ENCODE measurements at places on chromosomes 4 and X.

GRCh38 chr4:23153076-23153475, 460.3 kb downstream of the GBA3 start:
- H3K27me3 ChIP-seq, result no peaks in the 10 kb centered on the region
- no peak for DNase-seq
- peaks cover 20% of the 10 kb centered on the region for H3K4me1 ChIP-seq
- no peak overlapping the region for H3K4me3 ChIP-seq
- H3K36me3 ChIP-seq, result no peaks in the 10 kb centered on the region

DNA sequence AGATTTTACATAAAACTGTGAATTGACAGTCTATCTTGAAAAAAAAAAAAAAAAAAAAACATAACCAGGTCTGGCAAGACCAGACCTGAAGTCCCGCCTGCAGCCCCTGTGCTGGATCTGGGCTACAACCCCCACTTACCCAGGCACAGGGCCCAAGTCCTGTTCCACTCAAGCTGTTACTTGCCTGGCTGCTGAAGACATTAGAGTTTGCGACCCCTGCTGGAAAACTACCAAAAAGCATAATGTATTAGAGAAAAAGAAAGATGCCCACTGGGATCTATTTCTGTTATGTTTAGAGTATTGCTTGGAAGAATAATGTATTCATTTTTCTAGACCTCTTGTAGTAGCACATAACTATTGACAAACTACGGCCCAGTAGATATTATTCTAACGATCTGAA, 4.7 kb downstream of the HS3ST1 start:
- H3K4me1 ChIP-seq, result peaks cover 11% of the 10 kb centered on the region
- peak; percentile 81 for DNase-seq
- no peaks in the 10 kb centered on the region for H3K36me3 ChIP-seq

DNA sequence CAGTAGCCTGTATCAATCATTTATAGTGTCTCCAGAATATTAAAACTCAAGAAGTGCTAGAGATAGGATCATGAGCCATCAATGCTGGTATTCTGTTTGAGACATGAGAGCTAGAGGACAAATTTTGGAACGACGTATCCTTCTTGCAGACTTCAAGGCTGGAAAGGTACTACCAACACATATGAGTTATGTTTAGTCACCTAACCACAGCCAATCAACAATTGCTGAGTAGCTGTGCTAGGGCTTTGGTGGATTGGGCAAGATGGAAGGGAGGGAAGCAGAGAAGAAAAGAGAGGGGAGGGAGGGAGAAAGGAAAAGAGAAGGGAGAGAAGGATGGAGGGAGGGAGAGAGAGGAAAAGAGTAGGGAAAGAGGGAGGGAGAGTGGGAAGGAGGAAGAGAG, 21.6 kb upstream of the RAI2 start:
- H3K27ac ChIP-seq, result no peak overlapping the region
- no peaks in the 10 kb centered on the region for H3K4me1 ChIP-seq
- no peaks in the 10 kb centered on the region for H3K27me3 ChIP-seq
- no peaks in the 10 kb centered on the region for H3K36me3 ChIP-seq
- no peak overlapping the region for H3K4me3 ChIP-seq
- no peak for DNase-seq

DNA sequence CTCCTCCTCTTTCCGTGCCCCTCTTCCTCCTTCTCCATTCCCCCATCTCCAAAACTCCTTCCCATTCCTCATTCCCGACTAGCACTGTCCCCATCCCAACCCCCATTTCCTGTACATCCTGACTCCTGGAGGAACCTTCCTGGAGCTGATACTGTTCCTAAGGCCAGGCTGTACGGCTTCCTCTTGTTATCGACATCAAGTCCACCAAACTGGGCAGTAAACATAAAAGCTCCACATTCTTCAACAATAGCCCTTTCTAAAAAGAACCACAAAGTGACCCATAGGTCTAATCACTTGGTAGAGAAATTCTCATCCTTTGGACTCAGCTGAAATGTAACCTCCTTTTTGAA, 22.9 kb downstream of the AWAT2 start:
- DNase-seq, result no peak
- no peaks in the 10 kb centered on the region for H3K27me3 ChIP-seq
- no peaks in the 10 kb centered on the region for H3K36me3 ChIP-seq

- peaks cover 3% of the 10 kb centered on the region for H3K36me3 ChIP-seq
- no peak for DNase-seq
- no peaks in the 10 kb centered on the region for H3K4me1 ChIP-seq
- no peaks in the 10 kb centered on the region for H3K27me3 ChIP-seq
- no peak overlapping the region for H3K4me3 ChIP-seq
These were observed 121.2 kb downstream of the AFAP1 start for GRCh38 chr4:7818399-7818911.

DNA sequence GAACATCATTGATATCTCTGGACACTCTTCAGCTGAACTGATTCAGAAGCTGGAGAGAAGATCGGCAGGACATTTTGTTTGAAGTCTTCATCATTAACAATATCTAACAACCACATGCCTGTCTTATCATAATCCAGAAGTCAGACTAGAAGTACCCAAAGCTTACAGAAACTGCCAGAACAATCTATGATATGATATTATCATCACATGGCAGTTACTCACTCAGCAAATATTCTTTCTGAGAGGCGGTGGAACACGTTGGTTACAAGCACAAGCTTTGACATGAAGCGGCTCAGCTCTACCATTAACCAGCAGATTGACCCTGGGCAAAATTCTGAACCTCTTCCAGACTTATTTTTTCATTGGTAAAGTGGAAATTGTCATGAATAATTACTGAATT, 69.4 kb upstream of the KIT start:
- H3K27me3 ChIP-seq, result no peaks in the 10 kb centered on the region
- no peak overlapping the region for H3K27ac ChIP-seq
- no peaks in the 10 kb centered on the region for H3K4me1 ChIP-seq
- no peak overlapping the region for H3K4me3 ChIP-seq
- H3K36me3 ChIP-seq, result no peaks in the 10 kb centered on the region

DNA sequence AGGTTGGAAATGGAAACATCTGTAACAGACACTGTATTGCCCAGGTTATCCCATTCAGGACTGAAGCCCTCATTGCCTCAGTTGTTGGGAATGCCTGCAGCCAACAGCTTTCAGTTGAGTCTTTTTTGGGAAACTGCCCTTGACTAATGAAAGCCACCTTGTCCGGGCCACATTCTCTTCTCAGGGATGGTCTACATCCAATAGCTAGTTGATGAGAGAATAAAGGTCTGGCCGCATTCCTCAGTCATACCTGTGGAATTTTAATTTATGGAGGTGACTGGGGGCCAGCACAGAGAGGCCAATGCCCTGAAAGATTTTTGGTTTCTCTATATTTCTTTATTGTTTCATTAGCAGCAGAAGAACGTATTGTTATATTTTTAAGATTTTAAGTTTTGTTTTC, 147.6 kb upstream of the MSX1 start:
- H3K36me3 ChIP-seq, result no peaks in the 10 kb centered on the region
- peak; percentile 21 for DNase-seq
- no peaks in the 10 kb centered on the region for H3K27me3 ChIP-seq
- H3K4me1 ChIP-seq, result no peaks in the 10 kb centered on the region

DNA sequence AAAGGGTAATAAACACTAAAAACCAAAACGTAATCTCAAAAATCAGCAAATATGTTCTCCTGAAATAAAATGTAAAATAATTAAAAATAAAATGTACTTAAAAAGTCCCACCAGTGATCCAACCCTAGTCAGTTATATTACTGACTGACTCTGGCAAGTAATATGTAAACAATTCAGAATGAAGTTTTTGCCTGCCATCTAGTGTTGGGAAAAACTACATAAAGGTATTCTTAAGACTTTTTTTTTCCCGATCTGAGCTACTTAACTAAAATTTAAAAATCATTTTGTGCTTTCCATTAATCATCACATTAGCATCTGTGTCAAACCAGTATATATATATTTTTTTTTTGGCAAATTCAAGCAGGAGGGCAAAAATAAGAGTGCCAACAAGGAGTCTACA, 24.0 kb downstream of the RCHY1 start:
- H3K27ac ChIP-seq, result no peak overlapping the region
- 0 out of 2 replicates have a peak, but pooled peaks cover 7% of the 10 kb centered on the region for H3K4me1 ChIP-seq
- no peaks in the 10 kb centered on the region for H3K27me3 ChIP-seq
- no peak overlapping the region for H3K4me3 ChIP-seq

- no peaks in the 10 kb centered on the region for H3K4me1 ChIP-seq
- H3K36me3 ChIP-seq, result no peaks in the 10 kb centered on the region
- H3K27me3 ChIP-seq, result no peaks in the 10 kb centered on the region
These were observed 14.6 kb downstream of the RAB9B start for GRCh38 chrX:103817502-103817901.

DNA sequence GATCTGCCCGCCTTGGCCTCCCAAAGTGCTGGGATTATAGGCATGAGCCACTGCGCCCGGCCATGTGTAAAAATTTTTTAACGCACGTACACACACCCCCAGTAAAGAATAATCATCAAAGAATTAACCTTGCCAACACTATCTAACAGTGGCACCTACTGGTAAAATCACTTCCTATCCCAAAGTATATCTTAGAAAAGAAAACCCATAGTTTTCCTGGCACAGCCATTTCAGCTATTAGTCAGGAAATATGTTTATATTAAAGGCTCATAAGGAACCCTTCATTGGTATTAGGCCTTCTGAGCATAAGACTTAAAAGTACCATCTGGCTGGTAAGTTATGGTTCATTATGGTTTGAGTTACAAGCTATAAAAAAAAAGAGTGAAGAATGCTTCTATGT, 14.1 kb downstream of the S100G start:
- H3K27ac ChIP-seq, result no peak overlapping the region
- H3K4me1 ChIP-seq, result peaks cover 5% of the 10 kb centered on the region
- no peaks in the 10 kb centered on the region for H3K27me3 ChIP-seq
- no peak for DNase-seq
- H3K36me3 ChIP-seq, result no peaks in the 10 kb centered on the region

GRCh38 chrX:69177511-69178162, 12.4 kb upstream of the PJA1 start:
- H3K27ac ChIP-seq, result no peak overlapping the region
- no peak overlapping the region for H3K4me3 ChIP-seq
- H3K4me1 ChIP-seq, result no peaks in the 10 kb centered on the region
- DNase-seq, result no peak
- no peaks in the 10 kb centered on the region for H3K36me3 ChIP-seq

- H3K27me3 ChIP-seq, result no peaks in the 10 kb centered on the region
- peak; percentile 37 for DNase-seq
- H3K27ac ChIP-seq, result no peak overlapping the region
- no peaks in the 10 kb centered on the region for H3K36me3 ChIP-seq
- H3K4me3 ChIP-seq, result no peak overlapping the region
These were observed 54.0 kb upstream of the PGRMC2 start for GRCh38 chr4:128341634-128342033.

- H3K27me3 ChIP-seq, result no peaks in the 10 kb centered on the region
- no peak overlapping the region for H3K4me3 ChIP-seq
- no peak overlapping the region for H3K27ac ChIP-seq
- no peaks in the 10 kb centered on the region for H3K36me3 ChIP-seq
- DNase-seq, result peak; percentile 27
These were observed 140.5 kb upstream of the RAPGEF2 start for GRCh38 chr4:158962393-158962792.

- no peak overlapping the region for H3K27ac ChIP-seq
- H3K4me3 ChIP-seq, result no peak overlapping the region
- DNase-seq, result no peak
- no peaks in the 10 kb centered on the region for H3K27me3 ChIP-seq
- H3K36me3 ChIP-seq, result no peaks in the 10 kb centered on the region
These were observed 11.7 kb upstream of the TLL1 start for GRCh38 chr4:165861363-165861762.

DNA sequence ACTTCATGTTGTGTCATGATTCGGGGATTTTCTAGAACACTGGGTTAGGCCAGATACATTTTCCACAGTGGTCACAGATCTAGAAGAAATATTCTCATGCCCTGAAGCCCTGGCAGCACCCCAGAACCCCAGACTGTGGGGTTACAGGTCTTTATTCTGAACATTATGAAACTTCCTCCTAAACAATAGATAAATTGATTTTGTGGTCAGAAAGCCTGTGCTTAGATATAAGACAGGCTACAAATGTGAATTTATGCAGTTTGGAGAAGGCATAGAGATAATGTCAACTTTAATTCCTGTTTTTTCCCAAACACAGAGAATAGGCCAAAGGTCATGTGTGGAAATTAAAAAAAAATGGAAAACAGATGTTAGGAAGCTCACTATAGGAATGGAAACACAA, 492.9 kb downstream of the SPRY1 start:
- H3K27ac ChIP-seq, result no peak overlapping the region
- H3K4me3 ChIP-seq, result no peak overlapping the region
- no peak for DNase-seq
- H3K4me1 ChIP-seq, result no peaks in the 10 kb centered on the region
- H3K36me3 ChIP-seq, result no peaks in the 10 kb centered on the region
- H3K27me3 ChIP-seq, result no peaks in the 10 kb centered on the region

DNA sequence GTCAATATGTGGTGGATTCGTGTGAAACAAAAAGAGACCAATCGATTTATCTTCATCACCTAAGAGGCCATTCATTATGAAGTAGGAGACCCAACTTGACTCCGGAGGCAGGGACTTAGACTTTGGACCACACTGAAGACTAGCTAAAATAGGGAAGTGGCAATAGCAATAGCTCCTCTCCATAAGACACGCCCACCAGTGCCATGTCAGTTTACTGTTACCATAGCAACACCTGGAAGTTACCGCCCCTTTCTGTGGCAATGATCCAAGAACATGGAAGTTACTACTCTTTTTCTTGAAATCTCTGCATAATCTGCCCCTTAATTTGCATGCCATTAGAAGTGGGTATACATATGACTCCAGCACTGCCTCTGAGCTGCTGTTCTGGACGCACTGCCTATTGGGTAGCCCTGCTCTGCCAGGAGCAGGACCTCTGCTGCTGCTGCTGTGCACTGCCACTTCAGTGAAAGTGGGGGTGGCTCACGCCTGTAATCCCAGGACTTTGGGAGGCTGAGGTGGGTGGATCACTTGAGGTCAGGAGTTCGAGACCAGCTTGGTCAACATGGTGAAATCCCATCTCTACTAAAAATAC, 163.2 kb downstream of the PRKX start:
- no peaks in the 10 kb centered on the region for H3K4me1 ChIP-seq
- no peaks in the 10 kb centered on the region for H3K36me3 ChIP-seq
- no peak overlapping the region for H3K4me3 ChIP-seq
- H3K27ac ChIP-seq, result no peak overlapping the region
- H3K27me3 ChIP-seq, result no peaks in the 10 kb centered on the region

- no peaks in the 10 kb centered on the region for H3K27me3 ChIP-seq
- no peak overlapping the region for H3K4me3 ChIP-seq
These were observed 17.8 kb upstream of the RPL39 start for GRCh38 chrX:119809185-119809666.

- no peak overlapping the region for H3K27ac ChIP-seq
- peaks cover 35% of the 10 kb centered on the region for H3K4me1 ChIP-seq
- no peaks in the 10 kb centered on the region for H3K27me3 ChIP-seq
These were observed 7.8 kb downstream of the DIAPH2 start for GRCh38 chrX:96692454-96692853.

GRCh38 chr4:3851211-3851610, 85.0 kb downstream of the ADRA2C start:
- no peaks in the 10 kb centered on the region for H3K36me3 ChIP-seq
- H3K27ac ChIP-seq, result no peak overlapping the region
- peak; percentile 64 for DNase-seq
- H3K4me1 ChIP-seq, result peaks cover 14% of the 10 kb centered on the region
- no peaks in the 10 kb centered on the region for H3K27me3 ChIP-seq

- no peak for DNase-seq
- no peaks in the 10 kb centered on the region for H3K36me3 ChIP-seq
- H3K4me1 ChIP-seq, result no peaks in the 10 kb centered on the region
- H3K4me3 ChIP-seq, result no peak overlapping the region
These were observed 18.7 kb upstream of the ZNF185 start for GRCh38 chrX:152878976-152879755.

Data from GM23338 (cell line).